Ovary (tissue), 10 donors: ENCODE measurements at places on chromosomes 4 and X. TPM values are rescaled to one million over a fixed set of nuclear protein-coding genes. Genes with fewer than 3 reads are reported as not detected.

FAM53A gene
- total RNA-seq, result 5.1 TPM

SLC4A4 gene
- 1.4 TPM for total RNA-seq

ZDHHC15 gene
- total RNA-seq, result 2.3 TPM

PTTG2 gene
- total RNA-seq, result not detected

KDR gene
- total RNA-seq, result 13.9 TPM

DNA sequence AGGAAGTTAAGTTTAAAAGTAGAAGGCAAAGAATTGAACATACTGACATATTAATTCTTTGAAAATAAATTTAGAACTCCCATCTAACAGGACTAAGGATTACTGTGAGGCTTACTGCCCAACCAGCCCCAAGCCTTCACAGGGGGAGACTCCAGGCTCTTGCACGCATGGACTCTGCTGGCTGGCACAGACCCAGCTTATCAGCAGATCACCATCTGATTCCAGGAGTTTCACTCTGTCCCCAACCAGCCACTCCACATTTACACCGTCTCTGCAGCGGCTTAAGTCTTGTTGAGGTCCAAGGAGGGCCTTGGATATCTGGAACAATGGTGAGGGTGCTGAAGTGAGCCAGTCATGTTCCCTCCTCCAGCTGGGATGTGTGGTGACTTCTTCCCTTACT, 16.4 kb upstream of the OTUD4 start:
- no peaks in the 10 kb centered on the region for H3K36me3 ChIP-seq
- no peaks in the 10 kb centered on the region for H3K27me3 ChIP-seq
- H3K4me3 ChIP-seq, result no peak overlapping the region
- no peak for DNase-seq

GRCh38 chr4:122171323-122171722, 19.2 kb downstream of the BLTP1 start:
- H3K4me1 ChIP-seq, result peaks cover 4% of the 10 kb centered on the region
- no peak overlapping the region for H3K27ac ChIP-seq
- no peak for DNase-seq
- H3K27me3 ChIP-seq, result no peaks in the 10 kb centered on the region
- H3K4me3 ChIP-seq, result no peak overlapping the region
- no peaks in the 10 kb centered on the region for H3K36me3 ChIP-seq

GRCh38 chr4:61094854-61095598, 105.1 kb upstream of the ADGRL3 start:
- no peak for DNase-seq
- no peak overlapping the region for H3K4me3 ChIP-seq
- no peaks in the 10 kb centered on the region for H3K36me3 ChIP-seq
- no peaks in the 10 kb centered on the region for H3K4me1 ChIP-seq

GRCh38 chr4:38062776-38063097, 102.5 kb downstream of the PTTG2 start:
- no peak for DNase-seq
- no peak overlapping the region for H3K4me3 ChIP-seq
- peaks cover 3% of the 10 kb centered on the region for H3K4me1 ChIP-seq
- H3K27me3 ChIP-seq, result no peaks in the 10 kb centered on the region
- H3K36me3 ChIP-seq, result no peaks in the 10 kb centered on the region

GRCh38 chr4:24781999-24782745, 13.2 kb upstream of the SOD3 start:
- DNase-seq, result no peak
- H3K4me3 ChIP-seq, result no peak overlapping the region

GRCh38 chr4:61753739-61754138, 553.6 kb downstream of the ADGRL3 start:
- no peaks in the 10 kb centered on the region for H3K36me3 ChIP-seq
- no peaks in the 10 kb centered on the region for H3K4me1 ChIP-seq
- no peak overlapping the region for H3K27ac ChIP-seq
- no peaks in the 10 kb centered on the region for H3K27me3 ChIP-seq
- no peak for DNase-seq

DNA sequence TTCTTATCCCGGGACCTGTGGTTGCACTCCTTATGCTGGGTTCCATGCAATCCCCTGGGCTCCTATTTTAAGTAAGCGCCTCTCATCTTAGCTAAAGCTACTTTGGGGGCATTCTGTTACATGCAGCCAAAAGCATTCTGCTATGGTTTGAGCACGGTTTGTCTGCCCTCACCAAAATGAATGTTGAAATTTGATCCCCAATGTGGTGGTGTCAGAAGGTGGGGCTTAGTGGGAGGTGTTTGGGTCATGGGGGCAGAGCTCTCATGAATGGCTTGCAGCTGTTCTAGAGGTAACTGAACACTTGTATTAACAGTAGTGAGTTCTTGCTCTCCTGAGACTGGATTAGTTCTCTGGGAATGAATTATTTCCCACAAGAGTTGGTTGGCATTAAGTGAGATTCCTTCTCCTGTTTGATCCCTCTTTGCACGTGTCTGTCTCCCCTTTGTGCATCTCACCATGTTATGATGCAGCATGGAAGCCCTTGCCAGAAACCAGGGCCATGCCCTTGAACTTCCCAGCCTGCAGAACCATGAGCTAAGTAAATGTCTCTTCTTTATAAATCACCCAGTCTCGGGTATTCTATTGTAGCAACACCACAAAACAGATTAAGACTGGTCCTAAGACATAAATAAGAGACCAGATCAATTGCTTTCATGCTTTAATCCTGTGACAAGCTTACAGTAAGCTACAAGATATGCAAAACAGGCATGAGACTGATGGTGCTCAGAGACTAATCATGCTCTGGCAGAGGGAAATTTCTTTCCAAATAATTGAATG, 141.8 kb downstream of the TSPAN5 start:
- H3K4me3 ChIP-seq, result no peak overlapping the region
- H3K4me1 ChIP-seq, result peaks cover 22% of the 10 kb centered on the region
- no peak overlapping the region for H3K27ac ChIP-seq
- DNase-seq, result peak; percentile 59

DNA sequence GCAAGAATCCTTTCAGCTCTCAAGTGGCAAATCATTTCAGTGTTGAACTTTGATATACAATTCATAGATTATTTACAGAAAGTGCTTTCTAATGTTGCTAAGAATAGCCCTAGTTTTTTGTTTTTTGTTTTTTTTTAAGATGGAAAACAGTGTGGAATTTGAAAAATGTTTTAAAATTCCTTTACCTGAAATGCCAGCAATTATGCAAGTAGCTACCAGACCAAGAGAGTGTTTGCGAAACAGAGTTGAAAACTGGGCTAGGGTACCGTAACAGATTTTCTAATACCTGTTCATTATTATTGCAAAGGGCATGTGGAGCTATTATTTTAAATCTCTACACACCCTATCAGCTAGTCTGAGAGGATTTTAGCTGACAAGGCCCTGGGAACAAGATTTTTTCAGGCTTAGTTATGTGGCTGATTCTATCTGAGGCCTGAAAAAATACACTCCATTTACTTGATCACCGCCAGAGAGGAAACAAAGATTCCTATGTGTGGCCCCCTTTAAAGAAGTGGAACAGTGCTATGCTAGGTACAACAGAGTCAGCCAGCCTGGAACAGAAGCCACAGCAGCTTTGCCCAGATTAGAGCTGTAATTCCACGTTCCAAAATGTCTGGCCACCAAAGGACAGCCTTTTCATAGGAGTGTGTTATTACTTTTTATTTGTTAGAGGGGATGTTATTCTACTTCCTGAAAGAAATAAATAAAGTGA, 46.9 kb upstream of the SLC39A8 start:
- no peaks in the 10 kb centered on the region for H3K36me3 ChIP-seq
- no peaks in the 10 kb centered on the region for H3K27me3 ChIP-seq

- no peak for DNase-seq
- H3K27ac ChIP-seq, result no peak overlapping the region
- no peak overlapping the region for H3K4me3 ChIP-seq
- H3K36me3 ChIP-seq, result no peaks in the 10 kb centered on the region
- no peaks in the 10 kb centered on the region for H3K27me3 ChIP-seq
These were observed 164.3 kb downstream of the ENOX2 start for GRCh38 chrX:130738638-130739195.

- DNase-seq, result no peak
- H3K27ac ChIP-seq, result no peak overlapping the region
- no peaks in the 10 kb centered on the region for H3K36me3 ChIP-seq
These were observed 19.2 kb upstream of the SLC6A14 start for GRCh38 chrX:116417214-116417613.

DNA sequence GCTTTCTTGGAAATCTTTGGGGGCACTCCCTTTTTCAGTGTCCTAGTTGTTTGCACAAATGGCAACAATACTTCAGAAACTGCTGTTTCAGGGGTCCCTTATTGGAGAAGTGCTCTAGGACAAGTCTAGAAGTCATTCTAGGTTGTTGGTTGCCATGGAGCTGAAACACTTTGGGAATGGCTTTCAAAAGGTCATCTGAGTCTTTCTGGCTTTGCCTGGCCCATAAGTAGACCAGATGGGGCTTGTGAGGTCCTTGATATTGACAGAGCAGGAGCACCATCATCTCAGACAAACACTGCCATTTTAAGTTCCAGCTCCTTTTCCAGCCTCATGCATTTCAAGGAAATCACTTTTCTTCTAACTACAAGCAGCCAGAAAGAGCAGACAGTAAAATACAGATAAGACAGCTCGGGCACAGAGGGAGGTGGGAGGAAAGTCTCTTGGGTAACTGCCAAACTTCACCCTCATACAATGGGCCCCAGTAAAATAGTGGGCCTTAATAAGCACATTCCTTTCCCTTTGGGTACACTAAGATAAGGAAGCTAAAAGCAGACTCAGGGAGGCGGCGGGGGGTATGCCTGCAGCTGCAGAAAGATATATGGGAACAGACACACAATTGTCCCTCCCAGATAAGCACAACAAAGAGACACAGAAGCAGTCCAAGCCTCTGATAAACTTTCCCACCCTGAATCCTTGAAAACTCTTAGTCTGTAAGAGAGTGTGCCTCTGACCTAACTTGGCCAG, 8.5 kb upstream of the NXF3 start:
- no peaks in the 10 kb centered on the region for H3K27me3 ChIP-seq
- no peak overlapping the region for H3K27ac ChIP-seq
- DNase-seq, result no peak

GRCh38 chr4:114161809-114162208, 182.4 kb upstream of the ARSJ start:
- H3K27me3 ChIP-seq, result no peaks in the 10 kb centered on the region
- no peak overlapping the region for H3K27ac ChIP-seq
- H3K36me3 ChIP-seq, result no peaks in the 10 kb centered on the region
- DNase-seq, result no peak

DNA sequence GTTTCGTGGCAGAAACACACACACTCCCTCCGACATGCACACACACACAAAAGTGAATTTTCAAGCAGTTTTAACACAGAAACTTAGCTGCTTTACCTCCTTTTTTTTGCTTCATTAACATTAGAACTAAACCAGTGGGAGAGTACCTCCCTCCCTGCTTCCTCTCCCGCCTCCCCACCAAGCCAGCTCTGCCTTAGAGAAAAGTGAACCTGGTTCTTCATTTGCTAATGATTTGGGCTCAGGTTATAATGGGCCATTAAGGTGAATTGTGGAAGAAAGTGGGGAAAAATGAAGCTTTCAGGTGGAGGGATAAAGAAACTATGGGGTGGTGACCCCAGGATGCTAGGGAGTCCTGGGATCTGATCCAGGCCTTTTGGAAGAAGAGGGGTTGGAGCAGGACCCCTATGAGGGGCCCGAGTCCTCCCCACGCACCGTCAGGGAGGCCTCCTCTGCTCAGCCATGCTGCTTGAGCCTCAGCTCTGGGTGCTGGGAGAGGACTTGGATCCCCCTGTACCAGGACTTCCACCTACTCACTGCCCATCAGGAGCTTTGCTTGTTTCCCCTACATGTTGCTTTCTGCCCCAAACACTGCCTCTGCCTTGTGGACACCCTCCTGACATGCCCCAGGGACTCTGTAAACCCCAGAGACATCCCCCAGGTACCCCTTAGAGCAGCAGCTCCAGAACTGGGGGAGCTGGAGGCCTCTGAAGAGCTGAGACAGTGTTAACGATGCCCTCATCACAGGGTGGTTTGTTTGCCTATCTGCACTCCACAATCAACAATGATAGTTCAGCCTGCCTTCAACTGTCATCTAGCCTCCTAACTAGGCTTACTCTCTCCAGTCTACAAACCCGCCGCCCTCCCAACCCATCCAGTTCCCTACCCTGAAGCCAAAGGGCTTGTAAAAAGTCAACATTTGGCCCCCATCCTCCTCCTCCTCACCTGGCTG, 6.5 kb upstream of the JADE1 start:
- H3K4me3 ChIP-seq, result no peak overlapping the region
- no peaks in the 10 kb centered on the region for H3K36me3 ChIP-seq
- no peak overlapping the region for H3K27ac ChIP-seq
- no peak for DNase-seq
- H3K27me3 ChIP-seq, result no peaks in the 10 kb centered on the region

DNA sequence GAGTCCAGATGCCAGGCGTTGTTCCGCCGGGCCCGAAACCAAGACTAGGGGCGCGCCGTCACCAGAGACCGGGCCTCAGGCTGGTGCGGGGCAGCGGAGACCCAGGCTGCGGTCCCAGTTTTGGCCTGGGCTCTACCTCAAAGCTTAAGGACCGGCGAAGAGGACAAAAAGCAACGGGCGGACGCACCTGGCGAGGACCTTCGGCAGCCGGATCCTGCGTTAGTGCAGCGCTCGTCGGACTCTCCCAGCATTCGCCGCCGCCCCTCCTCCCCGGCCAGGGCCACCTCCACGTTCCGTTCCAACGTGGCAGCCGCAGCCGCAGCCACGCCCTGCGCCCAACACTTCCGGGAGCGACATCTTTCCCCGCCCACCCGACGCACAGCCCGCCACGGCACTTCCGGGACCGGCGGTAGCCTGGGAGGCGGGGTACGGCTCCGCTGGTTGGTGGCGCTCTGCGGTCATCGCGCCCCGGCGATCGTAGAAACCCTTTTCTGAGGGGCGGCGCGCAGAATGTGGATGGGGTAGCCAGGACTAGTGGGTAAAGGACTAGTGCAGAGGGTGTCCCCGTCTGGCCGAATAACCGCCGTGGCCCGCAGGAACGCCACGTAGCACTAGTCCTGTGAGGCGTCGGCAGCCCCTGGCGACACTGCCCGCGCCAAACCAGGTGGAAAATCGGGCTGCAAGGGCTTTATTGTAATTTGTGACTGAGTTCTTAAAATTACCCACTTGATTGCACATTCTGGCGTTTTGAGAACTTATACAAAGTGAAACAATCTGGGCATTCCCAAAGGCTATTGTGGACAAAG, at the start of gene SEC31A:
SEC31A (minus strand) TSS at position 253 of the 806 bp plus-strand sequence. CDS start 9,217 bp downstream, outside the sequence.
- H3K36me3 ChIP-seq, result no peaks in the 10 kb centered on the region
- peak within 1 kb of the TSS; percentile 93 for H3K27ac ChIP-seq
- no peaks in the 10 kb centered on the region for H3K27me3 ChIP-seq
- peak within 1 kb of the TSS; percentile 76 for H3K4me3 ChIP-seq
- H3K4me1 ChIP-seq, result peaks cover 12% of the 10 kb centered on the region

GRCh38 chr4:151104621-151105020, 5.2 kb downstream of the RPS3A start:
- DNase-seq, result no peak
- H3K36me3 ChIP-seq, result no peaks in the 10 kb centered on the region
- no peak overlapping the region for H3K27ac ChIP-seq

DNA sequence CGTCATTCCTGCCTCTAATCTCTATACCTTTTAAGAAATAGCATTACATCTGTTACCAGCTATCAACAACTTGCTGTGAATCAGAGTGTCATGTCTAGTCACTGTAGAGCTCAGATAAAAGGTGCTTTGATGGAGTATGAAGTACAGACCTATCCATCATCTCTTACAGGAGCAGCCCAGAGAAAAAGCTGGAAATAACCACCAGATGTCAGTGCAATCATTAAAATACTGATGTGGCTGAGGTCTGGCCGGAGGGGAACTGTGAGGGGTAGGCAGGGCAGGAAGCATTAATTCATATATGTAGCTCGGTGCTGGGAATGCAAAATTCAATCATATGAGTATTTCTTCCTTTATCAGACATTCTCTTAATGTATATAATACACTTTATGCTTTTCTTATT, 100.6 kb downstream of the AKAP4 start:
- no peaks in the 10 kb centered on the region for H3K36me3 ChIP-seq
- H3K27me3 ChIP-seq, result no peaks in the 10 kb centered on the region
- H3K4me3 ChIP-seq, result no peak overlapping the region
- no peak overlapping the region for H3K27ac ChIP-seq
- no peaks in the 10 kb centered on the region for H3K4me1 ChIP-seq
